NCI-H1694 (cell line): ENCODE measurements at places on chromosomes 7 and 10.

- peak; percentile 6 for DNase-seq
Observed at GRCh38 chr7:3200504-3200903, 100.5 kb upstream of the SDK1 start.

DNA sequence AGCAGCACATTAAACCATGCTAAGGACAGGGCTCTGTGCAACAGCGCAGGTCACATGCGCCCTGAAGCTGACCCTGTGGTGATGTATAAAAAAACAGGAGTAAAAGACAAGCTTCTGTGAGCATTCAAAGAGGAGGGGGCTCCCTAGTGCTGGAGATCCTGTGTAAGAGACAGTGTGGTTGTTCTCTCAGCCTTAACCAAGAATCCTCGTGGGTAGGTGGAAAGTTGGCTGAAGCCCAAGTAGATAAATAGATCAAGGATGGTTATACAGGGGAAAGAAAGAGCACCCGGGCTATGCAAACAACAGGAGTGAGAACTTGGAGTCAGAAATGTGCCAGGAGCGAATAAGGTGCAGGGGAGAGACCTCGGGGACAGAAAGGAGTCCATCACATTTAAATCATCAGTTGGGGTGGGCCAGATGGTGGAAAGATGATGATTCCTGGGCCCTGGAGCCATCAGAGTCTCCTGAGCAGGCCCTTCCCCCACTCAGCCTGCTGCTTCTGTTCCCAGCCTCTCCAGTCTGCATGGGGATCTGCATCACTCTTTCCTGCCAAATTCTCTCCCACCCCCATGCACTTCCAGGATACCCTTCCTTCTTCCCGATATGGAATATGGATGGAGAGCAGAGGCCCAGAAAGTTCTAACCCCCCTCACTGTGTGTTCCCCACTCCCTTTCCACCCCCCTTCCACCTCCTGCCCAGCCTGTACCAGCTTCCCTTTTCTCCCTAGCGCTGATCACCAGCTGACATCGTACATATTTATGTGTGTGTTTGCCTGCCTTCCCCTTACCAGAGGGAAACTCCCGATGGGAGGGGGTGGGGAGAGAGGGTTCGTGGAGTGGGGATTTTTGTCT, 78.1 kb upstream of the PRR15 start:
- DNase-seq: peak; percentile 50

DNA sequence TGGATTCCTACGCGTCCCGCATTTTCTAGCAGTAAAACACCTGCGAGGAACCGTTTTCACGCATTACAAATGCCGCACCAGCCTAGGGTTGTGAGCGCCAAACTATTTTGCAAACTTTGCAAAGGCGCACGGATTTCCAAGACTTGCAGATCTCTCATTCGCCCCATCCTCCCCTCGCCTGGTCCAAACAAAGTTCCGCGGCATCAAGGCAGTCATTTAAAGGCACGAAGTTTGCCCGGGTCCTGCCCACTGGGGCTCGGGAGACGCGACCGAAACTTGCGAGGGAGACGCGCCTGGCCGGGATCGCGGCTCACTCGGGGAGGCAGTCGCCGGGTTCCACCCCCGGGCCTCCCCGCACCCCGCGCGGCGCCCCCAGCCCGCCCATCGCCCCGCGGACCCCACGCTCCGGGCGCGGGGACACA, 613 bp downstream of the USP6NL start:
- no peak for DNase-seq

GRCh38 chr7:108181073-108181985, 51.2 kb upstream of the LAMB4 start:
- DNase-seq: peak; percentile 71

DNA sequence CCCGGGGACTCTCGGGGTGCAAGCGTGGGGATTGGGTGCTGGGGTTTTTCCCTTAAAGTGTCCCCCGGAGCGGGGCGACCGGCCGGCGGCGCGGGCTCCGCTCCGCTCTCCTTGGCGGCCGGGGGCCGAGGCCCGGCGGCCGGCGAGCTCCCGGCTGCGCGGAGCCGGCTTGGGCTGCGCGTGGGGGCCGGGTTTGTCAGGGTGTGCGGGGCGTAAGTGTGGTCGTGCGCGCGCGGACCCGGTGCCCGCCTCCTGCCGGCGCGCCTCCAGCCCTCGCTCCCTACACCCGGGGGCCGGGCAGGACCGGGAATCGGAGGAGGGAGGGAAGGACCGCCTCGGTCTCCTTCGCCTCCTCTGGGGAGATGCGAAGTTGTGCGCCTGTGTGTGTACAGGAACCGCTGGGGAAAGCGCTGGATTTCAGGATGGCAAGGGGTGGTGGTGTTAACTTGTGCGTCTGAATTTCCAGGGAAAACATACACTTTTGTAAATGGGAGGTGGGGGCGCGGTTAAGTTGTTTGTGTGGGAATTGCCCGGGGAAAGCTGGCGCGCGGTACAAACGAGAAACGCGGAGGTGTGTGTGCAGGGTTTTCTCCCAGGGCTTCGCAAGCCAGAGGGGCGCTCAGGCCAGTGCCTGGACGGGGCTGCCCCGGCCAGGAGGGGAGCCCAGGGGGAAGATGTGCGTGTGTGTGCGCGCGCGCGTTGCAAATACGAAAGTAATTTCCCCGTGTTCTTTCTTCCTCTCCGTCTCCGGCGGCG, 737 bp downstream of the ZMIZ1 start:
- no peak for DNase-seq

DNA sequence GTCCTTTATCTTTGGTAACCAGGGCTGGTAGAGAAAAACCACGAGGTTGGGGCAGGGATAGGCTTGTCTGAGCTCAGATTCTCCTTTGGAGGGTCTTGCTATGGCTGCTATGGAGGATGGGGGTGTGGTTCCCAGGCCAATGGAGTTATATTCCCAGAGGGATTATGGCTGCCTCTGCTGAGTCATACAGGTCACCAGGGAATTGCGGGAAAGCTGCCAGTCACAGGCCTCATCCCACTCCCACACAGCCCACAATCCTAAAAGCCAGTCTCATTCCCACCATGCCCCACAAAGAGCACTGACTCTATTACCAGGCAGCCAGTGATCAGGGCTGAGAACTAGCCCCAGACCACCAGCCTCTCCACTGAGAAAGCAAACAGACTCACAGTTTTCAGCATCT, 316.6 kb upstream of the TMEM229A start:
- DNase-seq: no peak

- no peak for DNase-seq
Observed at GRCh38 chr7:70711452-70711851, 420.5 kb upstream of the GALNT17 start.

GRCh38 chr7:132024290-132024689, 467.9 kb upstream of the PODXL start:
- no peak for DNase-seq

- no peak for DNase-seq
Observed at GRCh38 chr10:29007748-29008610, 280.9 kb upstream of the LYZL1 start.

- DNase-seq: no peak
Observed at GRCh38 chr10:13263591-13263990, 29.4 kb upstream of the UCMA start.

- no peak for DNase-seq
Observed at GRCh38 chr7:108375668-108376067, 80.6 kb downstream of the NRCAM start.

- DNase-seq: no peak
Observed at GRCh38 chr10:95469676-95470075, 91.5 kb downstream of the SORBS1 start.

GRCh38 chr7:128236924-128237586, 4.0 kb upstream of the LEP start:
- peak; percentile 12 for DNase-seq

- no peak for DNase-seq
Observed at GRCh38 chr7:107994421-107995030, 8.4 kb downstream of the LAMB1 start.

- DNase-seq: no peak
Observed at GRCh38 chr10:61958805-61959204, 57.3 kb downstream of the ARID5B start.

- DNase-seq: no peak
Observed at GRCh38 chr7:38889079-38889478, 19.9 kb downstream of the VPS41 start.

GRCh38 chr7:152759949-152760853, 649 bp downstream of the ACTR3B start:
- peak; percentile 13 for DNase-seq

- DNase-seq: no peak
Observed at GRCh38 chr7:69827558-69827957, 229.3 kb downstream of the AUTS2 start.
